8988T (cell line): ENCODE measurements at places on chromosomes 16 and 17.

GRCh38 chr16:71648921-71649320 lies 22.9 kb downstream of the MARVELD3 start:
- peak; percentile 46 for DNase-seq

DNA sequence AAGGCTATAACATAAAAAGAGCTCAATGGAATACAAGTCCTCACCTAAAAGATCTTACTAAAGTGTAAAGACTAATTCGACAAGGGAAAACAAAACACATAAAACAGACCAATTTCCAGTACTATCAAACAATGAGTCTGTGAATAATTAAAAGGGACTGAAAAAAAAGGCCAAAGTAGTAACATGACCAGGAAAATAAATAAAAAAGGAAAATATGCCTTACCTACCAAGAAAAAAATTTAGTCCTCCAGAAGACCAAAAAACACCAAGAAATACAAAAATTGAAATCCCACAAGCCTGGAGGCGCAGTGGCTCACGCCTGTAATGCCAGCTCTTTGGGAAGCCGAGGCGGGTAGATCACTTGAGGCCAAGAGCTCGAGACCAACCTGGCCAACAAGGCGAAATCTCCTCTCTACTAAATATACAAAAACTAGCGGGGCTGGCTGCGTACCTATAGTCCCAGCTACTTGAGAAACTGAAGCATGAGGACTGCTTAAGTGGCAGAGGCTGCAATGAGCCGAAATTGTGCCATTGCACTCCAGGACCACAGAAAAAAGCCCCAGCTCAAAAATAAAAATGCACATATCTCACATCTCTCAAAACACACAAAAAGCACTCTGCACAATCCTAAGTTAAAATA lies 60.8 kb downstream of the TEX14 start:
- DNase-seq: no peak

DNA sequence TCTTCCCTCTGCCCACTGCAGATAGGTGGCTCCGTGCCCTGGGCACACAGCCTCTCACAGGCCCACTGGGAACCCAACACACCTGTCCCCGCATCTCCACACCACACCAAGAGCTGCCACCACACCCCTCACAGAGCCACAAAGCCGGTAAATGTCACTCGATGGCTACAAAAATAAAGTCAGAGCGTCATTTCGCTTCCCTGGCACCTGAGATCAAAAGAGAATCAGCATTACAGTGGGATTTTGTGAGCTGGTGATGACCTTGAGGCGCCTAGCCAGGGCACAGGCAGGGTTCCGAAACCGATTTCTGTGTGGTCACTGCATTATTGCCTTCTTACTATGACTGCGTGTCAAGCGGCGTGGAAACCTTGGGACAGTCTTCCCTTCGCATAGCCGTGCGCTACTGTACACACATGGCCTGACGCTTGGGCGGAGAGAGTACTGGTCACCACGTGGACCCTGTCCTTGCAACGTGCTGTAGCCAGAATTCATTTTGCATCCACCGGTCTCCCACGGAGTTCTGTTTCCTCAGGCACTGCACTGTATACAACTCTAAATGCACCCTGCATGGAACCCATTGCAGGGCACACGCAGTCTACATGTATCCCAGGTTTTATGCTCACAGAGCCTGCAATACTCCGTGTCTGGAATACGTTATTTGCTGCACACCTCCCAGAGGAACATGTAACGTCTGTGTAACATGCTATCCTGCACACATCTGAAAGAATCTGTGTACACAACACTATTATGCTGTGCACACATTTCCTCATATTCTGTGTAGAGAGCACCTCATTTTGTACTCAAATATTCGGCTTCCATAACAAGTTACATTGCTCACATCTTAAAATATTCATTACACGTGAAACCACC lies 5.8 kb upstream of the FOXF1 start:
- DNase-seq: no peak

GRCh38 chr16:28317040-28317880 lies 24.9 kb downstream of the SBK1 start:
- peak; percentile 60 for DNase-seq

GRCh38 chr17:71383091-71383490 lies 737.7 kb upstream of the SOX9 start:
- no peak for DNase-seq

GRCh38 chr17:58303971-58304749 lies 23.4 kb upstream of the MPO start:
- peak; percentile 83 for DNase-seq

DNA sequence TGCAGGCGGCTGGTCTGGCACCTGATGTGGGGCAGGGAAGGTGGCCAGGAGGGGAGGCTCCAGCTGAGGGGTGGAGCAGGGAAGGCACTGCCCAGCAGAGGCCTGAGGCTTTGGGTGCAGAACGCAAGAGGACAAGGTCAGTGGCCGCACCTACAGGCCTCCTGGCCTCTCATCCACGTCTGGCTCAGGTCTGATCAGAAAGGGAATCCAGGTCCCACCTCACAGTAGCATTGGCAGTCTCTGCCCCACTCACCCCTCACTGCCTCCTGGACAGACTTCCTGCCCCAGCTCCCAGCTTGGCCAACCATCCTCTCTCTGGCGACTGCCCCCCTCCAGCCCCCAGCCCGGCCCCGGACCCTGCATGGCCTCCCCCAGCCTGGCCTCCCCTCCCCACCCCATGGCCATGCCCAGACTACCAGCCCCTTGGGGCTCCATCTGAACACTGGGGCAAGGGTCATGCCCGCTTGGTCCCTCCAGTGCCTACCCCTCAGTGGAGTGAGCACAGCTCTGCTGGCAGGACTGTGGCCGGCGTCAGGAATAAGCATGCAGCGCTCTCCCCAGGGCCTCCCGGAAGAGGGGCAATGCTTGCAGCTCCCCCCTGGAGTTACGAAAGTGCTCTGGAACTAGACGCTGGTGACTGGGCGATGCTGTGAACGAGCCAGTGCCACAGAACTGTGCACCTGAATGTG lies 4.6 kb downstream of the UTS2R start:
- DNase-seq: no peak

- DNase-seq: no peak
Measured at GRCh38 chr17:39014795-39015545, 47.8 kb upstream of the FBXO47 start.

DNA sequence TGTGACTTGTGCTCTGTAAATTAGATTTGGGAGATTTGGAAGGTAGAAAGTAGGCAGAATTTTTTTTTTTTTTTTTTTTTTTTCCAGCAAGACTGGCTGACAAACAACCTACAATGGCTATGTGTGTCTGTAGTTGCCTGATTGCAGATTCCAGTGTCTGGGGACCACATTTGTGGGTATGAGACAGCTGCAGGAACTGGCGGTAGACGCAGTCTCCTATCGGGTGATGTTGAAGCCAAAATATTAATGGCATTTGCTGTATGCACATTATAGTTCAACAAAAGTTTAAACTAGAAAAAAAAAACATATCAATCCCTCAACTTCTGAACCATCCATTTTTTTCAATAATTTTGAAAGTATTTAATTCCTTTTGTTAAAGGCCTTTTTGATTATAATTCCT lies 665.2 kb downstream of the TOX3 start:
- no peak for DNase-seq

GRCh38 chr16:85358704-85359146 lies 246.5 kb upstream of the CIBAR2 start:
- DNase-seq: no peak

GRCh38 chr16:22969567-22969966 lies 155.6 kb downstream of the HS3ST2 start:
- no peak for DNase-seq

GRCh38 chr16:3266873-3267537 lies 10.6 kb upstream of the MEFV start:
- DNase-seq: peak; percentile 48
